ENCODE measurements at places on chromosomes 4 and X. TPM values are rescaled to one million over a fixed set of nuclear protein-coding genes. Genes with fewer than 3 reads are reported as not detected.

The TMPRSS11B gene
- total RNA-seq, result not detected

The DOK7 gene
- total RNA-seq, result 0.26 TPM

The XPNPEP2 gene
- 0.11 TPM for total RNA-seq

The CDKL5 gene
- total RNA-seq, result 16.9 TPM

The TRPC3 gene
- total RNA-seq, result 0.13 TPM

The STK32B gene
- 1.0 TPM for total RNA-seq

The CYP2U1 gene
- total RNA-seq, result 8.9 TPM

The SMARCAD1 gene
- total RNA-seq, result 57.1 TPM

The NWD2 gene
- not detected for total RNA-seq

The ANK2 gene
- total RNA-seq, result 30.5 TPM

The DMRTC1 gene
- not detected for total RNA-seq

The CNGA1 gene
- total RNA-seq, result 1.0 TPM

The RNF128 gene
- 0.09 TPM for total RNA-seq

The MTTP gene
- total RNA-seq, result 0.64 TPM

The SPATA4 gene
- not detected for total RNA-seq

The ACE2 gene
- not detected for total RNA-seq

The HPGD gene
- total RNA-seq, result 16.8 TPM

The NDP gene
- not detected for total RNA-seq

The SLC49A3 gene
- total RNA-seq, result 6.9 TPM

The CXCL3 gene
- 3.7 TPM for total RNA-seq

The POU3F4 gene
- 0.20 TPM for total RNA-seq

The SPCS3 gene
- total RNA-seq, result 109 TPM

The XAGE3 gene
- total RNA-seq, result not detected

The SLIT2 gene
- total RNA-seq, result 1.3 TPM

The VSIG4 gene
- total RNA-seq, result not detected

The GPAT3 gene
- 1.8 TPM for total RNA-seq

The OTC gene
- total RNA-seq, result not detected

The RPA4 gene
- total RNA-seq, result 0.83 TPM

The SPRY1 gene
- total RNA-seq, result 76.3 TPM

The CT45A1 gene
- not detected for total RNA-seq

The ALB gene
- total RNA-seq, result not detected

The NHSL2 gene
- total RNA-seq, result 5.7 TPM

The ASB11 gene
- total RNA-seq, result not detected

The SUPT20HL2 gene
- total RNA-seq, result not detected

The VCX3A gene
- total RNA-seq, result 0.28 TPM

The SERTM2 gene
- 0.22 TPM for total RNA-seq

Measured in H9 (cell line).